ENCODE measurements at places on chromosomes 16 and 17.

- no peak for DNase-seq
Measured at GRCh38 chr16:19760356-19761060, 42.4 kb downstream of the IQCK start.

GRCh38 chr17:28724500-28725165 lies 1.4 kb downstream of the TLCD1 start:
- no peak for DNase-seq

DNA sequence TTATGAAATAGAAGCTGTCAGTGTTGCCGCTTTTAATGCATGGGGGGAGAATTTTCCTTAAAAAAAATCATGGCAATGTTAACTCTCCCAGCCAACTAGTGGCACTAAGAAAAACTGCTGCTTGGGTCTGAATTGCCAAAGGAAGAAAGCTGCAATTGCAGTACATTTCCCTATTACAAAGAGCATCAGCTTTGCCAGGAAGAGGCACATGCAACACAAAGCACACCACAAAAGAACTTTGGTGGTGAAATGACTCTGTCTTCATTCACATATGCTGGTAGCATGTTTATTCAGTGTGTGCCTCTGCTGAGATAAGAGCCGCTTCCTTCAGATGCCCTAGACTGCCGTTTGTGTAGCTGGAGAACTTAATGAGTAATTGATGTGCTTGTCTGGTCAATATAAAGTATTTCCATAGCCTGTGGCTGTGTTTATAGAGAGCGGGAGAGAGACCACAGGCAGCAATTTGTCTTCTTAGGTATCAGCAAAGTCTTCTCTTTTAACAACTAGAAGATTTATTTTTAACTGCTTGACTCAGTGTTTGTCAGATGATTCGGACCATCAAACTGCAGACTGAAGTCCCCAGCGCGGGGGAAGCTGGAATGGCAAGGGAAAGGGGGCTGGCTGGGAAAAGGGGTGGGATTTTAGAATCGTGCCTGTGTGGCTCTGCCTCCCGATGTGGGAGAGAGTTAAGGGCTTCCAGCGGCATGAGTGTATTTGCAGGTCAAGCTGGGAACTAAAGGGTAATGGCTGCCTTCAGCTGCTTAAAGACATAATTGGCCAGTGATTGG lies 115.1 kb downstream of the MRTFB start:
- DNase-seq: peak; percentile 88

- no peak for DNase-seq
Measured at GRCh38 chr16:3444032-3444388, 530 bp downstream of the NAA60 start.

GRCh38 chr16:13702614-13703013 lies 217.3 kb upstream of the ERCC4 start:
- DNase-seq: peak; percentile 79

DNA sequence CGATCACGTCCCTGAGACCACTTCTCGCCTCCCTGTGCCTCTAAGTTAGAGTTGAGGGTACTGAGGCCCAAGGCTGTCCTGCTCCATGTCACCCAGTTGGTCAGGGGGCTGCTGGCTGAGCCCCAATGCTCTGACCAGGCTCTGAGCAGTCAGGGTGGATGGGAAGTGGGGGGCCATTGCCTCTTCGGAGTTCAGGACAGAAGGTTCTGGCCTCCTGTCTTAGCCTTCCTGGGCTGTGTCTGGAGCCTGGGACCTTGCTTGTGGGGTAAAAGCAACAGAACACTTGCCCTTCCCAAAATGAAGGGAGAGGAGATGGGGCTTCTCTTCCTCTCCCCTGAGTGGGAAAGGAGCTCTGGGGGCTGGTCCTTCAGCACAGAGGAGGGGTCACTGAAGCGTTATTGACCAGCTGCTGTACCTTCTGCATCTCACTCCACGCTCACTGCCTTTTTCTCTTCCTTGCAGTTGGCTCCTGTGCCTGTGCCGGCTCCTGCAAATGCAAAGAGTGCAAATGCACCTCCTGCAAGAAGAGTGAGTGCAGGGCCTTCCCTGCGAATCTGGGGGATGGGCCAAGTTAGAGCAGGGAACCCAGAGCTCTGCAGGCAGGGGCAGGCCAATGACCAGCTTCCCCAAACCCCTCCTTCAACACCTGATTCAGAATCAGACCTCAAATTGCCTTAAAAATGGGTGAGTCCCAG lies 580 bp downstream of the MT1X start:
- no peak for DNase-seq

DNA sequence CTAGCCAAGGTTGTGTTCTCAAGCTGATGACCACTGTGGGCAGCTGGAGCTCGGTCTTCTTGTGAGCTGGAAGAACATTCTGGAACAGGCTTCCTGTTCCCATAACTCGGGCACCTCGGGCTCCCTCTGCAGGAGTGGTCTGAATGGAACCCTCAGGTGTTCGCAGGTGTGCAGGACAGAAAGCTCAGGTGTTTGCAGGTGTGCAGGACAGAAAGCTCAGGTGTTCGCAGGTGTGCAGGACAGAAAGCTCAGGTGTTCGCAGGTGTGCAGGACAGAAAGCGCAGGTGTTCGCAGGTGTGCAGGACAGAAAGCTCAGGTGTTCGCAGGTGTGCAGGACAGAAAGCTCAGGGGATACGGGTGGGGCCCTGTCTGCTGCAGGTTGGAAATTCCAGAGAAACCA lies 109.0 kb upstream of the CACNG5 start:
- no peak for DNase-seq

GRCh38 chr17:47199627-47200324 lies 9.4 kb upstream of the MYL4 start:
- no peak for DNase-seq

DNA sequence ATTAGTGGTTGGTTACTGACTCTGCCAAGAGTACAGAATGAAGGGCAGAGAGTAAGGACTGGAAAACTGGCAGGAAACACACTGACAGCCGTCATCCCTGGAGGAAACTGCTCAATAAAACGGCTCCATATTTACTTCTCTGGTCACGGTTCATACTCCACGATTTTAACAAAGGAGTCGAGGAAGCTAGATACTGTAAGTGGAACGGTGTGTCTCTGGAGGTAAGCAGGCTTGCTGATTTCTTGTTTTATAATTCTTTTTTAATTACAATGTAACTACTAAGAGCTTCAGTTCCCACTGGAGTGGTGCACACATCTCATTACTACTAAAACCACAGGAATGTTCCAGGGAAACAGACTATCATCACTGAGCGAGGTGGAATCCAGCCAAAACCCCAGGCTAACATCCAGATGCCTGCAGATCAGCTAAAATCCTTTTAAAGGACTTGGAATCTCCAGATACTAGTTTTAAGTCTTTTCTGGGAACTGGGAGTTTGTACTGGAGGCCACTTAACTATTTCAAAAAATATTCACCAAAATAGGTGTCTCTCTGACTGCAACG lies 17.8 kb downstream of the SERPINF1 start:
- DNase-seq: peak; percentile 80

GRCh38 chr16:53922067-53922806 lies 218.3 kb downstream of the FTO start:
- DNase-seq: no peak

DNA sequence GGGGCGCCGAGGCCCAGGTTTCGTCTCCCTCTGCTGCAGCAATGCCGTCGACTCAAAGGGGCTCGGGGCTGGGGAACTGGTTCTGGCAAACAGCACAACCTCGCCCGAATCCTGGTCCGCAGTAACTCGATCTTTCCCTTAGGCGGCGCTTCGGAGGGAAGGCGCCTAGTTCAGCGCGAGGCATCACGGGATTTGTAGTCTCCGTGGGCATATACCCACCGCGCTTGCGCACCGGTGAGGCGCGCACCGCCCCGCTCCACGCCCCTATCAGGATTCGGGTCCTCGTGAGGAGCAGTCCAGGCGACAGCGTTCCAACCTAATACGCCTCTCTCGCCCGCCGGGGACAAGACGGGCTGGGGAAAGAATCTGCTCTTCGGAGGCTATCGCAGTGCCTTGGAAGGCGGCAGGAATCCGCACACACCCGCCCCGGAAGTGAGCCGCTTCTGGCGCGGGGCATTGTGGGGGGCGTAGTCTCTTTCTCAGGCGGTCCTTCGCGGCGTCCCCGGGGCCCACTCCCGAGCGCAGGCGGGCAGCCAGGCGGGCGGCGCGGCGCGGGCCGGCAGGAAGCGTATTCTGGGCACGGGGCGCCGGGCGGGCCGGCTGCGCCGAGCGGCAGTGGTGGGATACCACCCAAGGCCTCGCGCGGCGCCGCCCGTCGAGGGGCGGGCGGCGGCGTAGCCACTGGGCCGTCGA lies at the start of gene THAP11:
Gene THAP11, plus strand, starts transcription at position 505 of the 693 bp plus-strand sequence. CDS start 235 bp downstream, outside the sequence.
- DNase-seq: peak; percentile 98

- no peak for DNase-seq
Measured at GRCh38 chr17:8674344-8675305, 44.1 kb upstream of the MYH10 start.

GRCh38 chr17:64385187-64386083 lies 5.2 kb downstream of the PECAM1 start:
- no peak for DNase-seq

DNA sequence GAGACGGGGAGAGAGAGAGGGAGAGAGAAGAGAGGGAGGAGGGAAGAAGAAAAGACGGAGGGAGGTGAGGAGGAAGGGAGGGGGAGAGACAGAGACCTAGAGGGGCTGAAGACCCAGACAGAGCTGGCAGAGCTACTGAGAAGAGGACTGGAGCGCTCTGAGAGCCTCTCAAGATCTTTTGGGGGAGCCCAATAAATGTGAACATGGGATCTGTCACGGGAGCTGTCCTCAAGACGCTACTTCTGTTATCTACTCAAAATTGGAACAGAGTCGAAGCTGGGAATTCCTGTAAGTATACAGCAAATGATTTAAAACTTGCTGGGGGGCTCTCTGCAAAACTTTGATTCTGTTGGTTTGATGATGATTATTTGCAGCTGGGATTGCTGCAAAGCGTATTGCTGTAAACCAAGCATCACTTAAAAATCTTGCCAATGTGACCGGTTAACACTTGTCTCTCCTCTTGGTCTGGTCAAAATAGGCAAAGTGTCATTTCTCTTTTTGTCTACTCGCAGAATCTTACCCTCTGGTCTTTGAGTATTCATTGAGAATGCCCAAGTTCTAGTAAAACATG lies 344 bp downstream of the CNTNAP4 start:
- DNase-seq: no peak

DNA sequence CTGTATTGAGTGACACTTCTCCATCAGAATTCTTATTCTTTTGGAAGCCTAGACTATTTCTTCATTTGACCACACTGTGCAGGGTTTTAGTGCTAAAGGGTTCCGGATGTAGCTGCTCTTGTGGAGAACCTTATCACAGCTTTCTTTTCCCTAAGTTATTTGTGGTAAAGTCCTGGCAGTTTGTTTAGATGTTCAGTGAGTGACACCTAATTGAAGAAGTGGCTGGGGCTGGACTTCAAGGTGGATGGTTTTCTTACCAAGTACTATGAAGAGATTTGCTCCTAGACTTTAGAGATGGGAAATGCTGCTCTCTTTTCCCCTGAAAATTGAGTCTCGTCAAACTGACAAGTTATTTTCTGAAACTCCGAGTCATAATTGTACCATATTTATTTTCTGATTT lies 144.0 kb upstream of the TBX2 start:
- no peak for DNase-seq

DNA sequence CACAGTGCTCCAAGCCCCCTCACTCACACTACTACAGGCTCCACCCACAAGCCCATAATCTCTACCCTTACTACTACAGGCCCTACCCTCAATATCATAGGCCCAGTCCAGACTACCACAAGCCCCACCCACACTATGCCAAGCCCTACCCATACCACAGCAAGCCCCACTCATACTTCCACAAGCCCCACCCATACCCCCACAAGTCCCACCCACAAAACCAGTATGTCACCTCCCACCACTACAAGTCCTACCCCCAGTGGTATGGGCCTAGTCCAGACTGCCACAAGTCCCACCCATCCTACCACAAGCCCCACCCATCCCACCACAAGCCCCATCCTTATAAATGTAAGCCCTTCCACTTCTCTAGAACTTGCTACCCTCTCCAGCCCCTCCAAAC lies 13.8 kb downstream of the RIPOR1 start:
- no peak for DNase-seq

DNA sequence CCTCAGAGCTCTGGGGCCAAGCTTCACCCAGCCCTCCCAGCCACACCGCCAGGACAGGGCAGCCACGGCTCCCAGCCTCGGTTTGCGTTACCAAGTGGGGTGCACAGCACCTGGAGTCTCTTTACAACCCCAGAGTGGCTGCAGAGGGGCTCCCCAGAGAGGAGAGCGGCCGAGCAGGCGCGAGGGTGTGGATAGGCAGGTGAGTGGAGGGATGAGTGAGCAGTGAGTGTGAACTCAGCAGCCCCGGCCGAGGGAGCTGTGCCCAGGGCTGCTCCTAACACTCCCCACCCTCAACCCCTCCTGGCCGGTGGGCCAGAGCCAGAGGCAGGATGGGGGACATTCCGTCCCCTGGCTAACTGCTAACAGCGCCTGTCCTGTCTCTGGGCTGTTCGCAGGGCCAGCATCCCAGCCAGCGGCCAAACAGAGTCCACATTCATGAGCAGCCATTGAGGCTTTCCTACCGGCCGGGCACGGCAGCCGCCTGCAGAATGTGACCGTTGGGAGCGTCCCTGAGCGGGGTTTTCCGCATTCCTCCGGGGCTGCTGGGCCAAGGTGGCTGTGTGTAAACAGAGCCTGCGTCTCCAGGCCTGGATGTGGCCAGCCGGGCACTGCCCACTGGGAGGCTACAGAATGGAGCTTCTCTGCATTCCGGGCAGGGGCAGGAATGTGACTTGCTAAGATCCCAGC lies 5.3 kb downstream of the ZNF469 start:
- no peak for DNase-seq

- DNase-seq: peak; percentile 67
Measured at GRCh38 chr16:30609002-30609925, 925 bp downstream of the ZNF689 start.

DNA sequence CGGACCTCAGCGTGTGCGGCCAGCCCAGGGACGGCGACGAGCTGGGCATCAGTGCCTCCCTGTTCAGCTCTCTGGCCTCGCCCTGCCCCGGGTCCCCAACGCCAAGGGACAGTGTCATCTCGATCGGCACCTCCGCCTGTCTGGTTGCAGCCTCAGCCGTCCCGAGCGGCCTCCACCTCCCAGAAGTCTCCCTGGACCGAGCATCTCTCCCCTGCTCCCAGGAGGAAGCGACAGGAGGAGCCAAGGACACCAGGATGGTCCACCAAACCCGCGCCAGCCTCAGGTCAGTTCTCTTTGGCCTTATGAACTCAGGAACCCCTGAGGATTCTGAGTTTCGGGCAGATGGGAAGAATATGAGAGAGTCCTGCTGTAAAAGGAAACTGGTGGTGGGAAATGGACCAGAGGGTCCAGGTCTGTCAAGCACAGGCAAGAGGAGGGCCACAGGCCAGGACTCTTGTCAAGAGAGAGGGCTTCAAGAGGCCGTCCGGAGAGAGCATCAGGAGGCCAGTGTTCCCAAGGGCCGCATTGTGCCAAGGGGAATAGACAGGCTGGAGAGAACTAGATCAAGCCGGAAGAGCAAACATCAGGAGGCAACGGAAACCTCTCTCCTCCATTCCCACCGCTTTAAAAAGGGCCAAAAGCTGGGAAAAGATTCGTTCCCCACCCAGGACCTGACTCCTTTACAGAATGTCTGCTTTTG lies 825 bp downstream of the HASPIN start:
- no peak for DNase-seq

- DNase-seq: no peak
Measured at GRCh38 chr16:15041271-15042004, 14.4 kb downstream of the NTAN1 start.

All from spinal cord (tissue), 10 donors.